ENCODE measurements at places on chromosomes 2 and 18. TPM values are rescaled to one million over a fixed set of nuclear protein-coding genes. Genes with fewer than 3 reads are reported as not detected.

The KCNE4 gene
- 2.5 TPM for total RNA-seq

DNA sequence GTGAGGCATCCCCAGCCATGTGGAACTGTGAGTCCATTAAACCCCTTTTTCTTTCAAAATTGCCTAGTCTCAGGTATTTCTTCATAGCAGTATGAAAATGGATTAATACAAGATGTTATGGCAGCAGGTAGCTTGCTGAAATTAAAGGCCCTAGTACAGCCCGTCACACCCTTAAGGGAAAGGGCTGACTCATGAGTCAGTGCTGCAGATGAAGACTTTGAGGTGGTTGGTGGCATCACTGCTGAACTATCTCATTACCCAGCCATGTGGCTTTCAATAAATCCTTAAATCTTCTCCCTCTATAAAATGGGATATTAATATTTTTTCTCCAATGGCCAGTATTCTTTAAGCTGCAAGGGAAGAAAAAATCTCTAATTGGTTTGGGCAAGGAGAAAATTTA, 226.1 kb upstream of the CCDC68 start:
- no peak for DNase-seq

The DNAJC5G gene
- not detected for total RNA-seq

The FEV gene
- total RNA-seq, result 51.1 TPM

DNA sequence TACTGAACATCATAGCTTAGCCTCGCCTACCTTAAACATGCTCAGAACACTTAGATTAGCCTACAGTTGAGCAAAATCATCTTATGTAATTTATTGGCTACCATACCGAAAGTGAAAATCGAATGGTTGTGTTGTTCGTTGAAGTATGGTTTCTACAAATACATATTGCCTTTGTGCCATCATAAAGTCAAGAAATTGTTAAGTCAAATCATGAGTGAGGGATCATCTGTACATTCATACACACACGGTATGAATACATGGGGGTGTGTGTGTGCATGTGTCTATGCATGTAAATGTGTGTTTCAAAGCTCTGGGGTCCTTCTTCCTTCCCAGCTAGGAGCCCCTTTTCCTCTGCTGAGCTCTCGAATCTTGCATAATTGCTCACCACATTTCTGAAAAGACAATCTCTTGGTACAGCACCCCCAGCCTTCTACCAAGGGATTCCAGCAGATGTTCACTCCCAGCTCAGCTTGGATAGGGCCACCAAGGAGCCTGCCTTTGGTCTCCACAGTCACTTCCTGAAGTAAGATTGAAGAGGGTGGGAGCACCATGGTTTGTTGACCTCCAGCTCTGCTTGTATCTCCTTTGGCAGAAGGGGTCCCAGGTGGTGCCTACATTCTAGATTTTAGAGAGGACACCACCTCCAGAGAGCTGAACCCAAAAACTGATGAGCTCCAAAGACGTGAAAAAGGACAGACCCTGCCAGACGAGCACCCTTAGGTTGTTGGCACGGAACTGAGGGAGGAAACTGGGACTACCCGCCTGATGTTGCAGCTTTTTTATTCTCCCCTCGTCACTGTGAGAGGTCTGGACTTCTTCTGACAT, 33.2 kb upstream of the CYP1B1 start:
- no peak for DNase-seq

DNA sequence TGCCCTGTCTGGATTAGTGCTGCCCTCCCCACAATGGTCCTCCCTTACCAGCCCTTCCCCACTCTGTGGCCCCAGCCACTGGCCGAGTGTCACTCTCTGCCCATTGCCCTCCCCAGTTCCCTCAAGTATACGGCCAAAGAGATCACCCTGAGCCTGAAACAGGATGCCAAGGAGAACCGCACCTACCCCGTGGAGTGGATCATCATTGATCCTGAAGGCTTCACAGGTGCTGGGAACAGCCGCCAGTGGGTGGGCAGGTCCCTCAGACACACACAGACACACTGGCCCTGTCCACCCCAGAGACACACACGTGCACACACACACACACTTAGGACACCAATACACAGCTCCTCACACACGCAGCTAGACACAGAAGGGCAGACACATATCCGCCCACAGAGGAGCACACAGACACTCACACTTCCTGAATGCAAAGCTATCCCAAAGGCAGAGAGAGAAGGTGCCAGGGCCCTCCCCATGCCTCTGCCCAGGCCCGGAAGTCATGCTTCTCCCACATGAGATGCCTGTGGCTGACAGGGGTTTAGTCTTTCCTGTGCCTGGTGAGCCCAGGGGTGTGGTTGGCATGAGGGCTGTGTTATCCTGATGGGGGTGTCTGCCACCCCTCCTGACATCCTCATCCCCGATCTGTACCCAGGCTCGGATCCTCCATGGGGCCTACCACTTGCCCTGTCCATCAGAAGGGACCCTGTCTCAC, 2.9 kb downstream of the CHRND start:
- DNase-seq, result no peak

DNA sequence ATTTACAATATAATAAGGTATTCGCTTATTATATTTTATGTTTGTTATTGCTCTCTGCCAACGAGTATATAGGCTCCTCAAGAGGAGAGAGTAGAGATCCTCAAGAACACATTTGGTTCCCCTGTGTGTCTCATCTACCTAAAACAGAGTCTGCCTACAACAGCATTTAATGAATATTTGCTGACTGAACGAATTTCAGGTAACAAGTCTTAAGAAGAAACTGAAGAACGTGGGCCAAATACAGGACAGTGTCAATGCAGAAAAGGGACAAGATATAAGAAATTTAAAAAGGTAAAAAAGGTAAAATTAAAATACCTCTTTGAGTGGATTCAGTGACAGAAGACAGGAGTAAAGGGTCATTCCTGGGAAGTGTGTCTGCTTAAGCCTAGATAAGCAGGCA, 129.2 kb downstream of the HNMT start:
- no peak for DNase-seq

GRCh38 chr2:5720426-5720825, 28.2 kb downstream of the SOX11 start:
- DNase-seq, result no peak

- DNase-seq, result no peak
Measured at GRCh38 chr2:181848261-181848886, 43.2 kb upstream of the ITPRID2 start.

DNA sequence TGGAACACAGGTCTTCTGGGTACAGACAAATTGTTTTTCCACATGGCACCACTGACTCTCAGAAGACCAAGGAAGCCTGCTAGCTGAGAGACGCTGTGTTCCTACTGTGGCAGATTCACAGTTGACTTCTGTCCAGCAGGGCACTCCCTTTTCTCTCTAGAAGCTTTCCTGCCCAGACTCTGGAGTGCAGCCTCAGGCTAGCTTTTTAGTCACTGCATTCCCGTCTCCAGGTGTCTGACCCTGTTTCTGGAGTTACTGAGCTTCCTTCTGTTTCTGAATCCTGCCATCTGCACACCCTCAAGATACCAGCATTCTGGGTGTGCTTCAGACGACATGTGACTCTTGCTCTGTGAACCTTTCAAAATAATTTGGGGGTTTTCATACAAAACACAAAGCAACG, 125.1 kb downstream of the TMEM200C start:
- no peak for DNase-seq

The ATP6V1C2 gene
- 0.93 TPM for total RNA-seq

The PLGLB2 gene
- total RNA-seq, result 3.4 TPM

GRCh38 chr2:98381494-98381893, 35.2 kb downstream of the CNGA3 start:
- DNase-seq, result no peak

GRCh38 chr2:168614172-168615018, 158.3 kb downstream of the CERS6 start:
- no peak for DNase-seq

The SLC30A3 gene
- 0.53 TPM for total RNA-seq

DNA sequence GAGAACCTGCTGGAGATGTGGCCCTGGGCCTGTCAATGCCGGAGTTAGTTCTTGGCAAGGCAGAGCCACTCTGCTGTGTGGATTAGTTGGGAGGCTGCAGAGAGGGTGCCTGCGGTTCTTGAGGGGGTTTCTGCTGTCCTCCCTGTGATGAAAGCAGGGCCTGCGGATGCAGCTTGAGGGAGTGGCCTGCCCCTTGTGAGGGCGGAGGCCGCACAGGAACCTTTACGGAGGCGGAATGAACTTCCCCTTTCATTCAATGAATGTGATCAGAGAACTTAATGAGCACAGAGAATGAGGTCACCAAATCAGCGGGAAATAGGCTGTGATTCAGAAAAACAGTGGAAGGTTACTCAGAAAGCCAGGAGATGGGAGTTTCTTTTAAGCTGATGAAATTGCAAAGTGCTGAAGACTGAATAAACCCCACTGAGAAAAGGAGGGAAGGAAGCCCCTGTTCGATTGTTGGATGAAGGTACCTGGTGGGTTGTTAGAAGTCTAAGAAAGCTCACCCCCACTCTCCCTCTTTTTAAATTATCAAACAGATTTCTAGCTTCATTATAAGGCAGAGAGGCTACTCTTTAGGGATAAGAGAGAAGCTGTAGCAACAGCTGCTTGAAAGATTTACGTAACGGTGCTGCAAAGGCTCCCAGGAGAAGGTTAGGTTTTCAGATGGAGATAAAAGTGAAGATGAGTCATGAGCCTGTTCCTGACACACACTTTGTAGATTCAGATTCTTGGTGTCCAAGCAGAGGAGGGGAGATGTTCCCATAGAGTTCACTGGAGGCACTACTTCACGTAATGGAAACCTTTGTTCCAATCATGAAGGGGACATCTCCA, 47.4 kb downstream of the VWA3B start:
- no peak for DNase-seq

- DNase-seq, result no peak
Measured at GRCh38 chr2:17713291-17713690, 40.3 kb downstream of the SMC6 start.

DNA sequence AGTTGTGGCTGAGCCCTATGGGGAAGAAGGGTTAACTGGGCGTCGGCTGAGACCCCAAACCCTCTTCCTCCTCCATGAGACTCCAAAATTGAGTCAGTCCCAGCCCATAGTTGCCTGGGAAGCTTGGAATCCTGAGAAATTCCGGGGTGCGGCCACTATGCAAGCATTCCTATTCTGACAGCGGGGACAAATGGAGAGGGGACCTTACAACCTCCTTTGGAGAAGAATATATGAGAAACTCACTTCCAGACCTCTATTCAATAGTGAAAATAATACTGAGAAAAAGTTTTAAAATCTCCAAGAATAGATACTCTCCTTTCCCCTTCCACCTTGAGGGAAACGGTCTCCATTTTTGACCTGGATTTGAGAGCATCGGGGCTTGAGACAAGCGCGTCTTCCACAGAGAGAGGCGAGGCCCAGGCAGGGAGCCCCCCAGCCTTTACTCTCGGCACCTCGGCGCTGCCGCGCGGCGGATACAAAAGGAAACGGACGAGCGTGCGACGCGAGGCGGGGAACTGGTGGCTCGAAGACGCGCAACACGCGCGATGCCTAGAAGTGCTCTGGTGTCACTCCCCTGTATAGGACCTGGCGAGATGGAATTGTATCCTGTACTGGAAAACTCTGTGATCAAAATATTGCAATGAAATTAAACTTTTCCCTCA, 11.1 kb downstream of the NR4A2 start:
- DNase-seq, result no peak

The KCNG2 gene
- not detected for total RNA-seq

DNA sequence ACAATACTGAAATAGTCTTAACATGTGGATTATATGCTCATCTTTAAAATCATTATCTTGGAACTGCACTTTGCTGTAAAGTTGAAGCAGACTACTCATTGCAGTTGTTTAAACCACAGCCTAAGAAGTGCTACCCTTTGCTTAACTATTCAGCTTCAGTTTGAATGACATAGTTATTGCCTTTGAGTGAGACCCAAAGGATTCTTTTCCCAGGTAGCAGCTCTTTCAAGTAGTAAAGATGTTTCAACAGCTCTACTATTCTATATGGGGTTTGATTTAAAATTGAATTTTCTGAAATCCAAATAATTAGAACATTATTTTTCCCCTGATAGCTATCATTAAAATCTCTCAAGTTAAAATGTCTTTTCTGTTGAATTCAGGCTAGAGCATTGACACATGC, 1.1 kb downstream of the SCG2 start:
- no peak for DNase-seq

GRCh38 chr2:222391743-222392285, 32.5 kb upstream of the SGPP2 start:
- DNase-seq, result no peak

- no peak for DNase-seq
Measured at GRCh38 chr2:75728614-75729419, 18.1 kb upstream of the GCFC2 start.
